ENCODE measurements at places on chromosomes 12 and 14.

DNA sequence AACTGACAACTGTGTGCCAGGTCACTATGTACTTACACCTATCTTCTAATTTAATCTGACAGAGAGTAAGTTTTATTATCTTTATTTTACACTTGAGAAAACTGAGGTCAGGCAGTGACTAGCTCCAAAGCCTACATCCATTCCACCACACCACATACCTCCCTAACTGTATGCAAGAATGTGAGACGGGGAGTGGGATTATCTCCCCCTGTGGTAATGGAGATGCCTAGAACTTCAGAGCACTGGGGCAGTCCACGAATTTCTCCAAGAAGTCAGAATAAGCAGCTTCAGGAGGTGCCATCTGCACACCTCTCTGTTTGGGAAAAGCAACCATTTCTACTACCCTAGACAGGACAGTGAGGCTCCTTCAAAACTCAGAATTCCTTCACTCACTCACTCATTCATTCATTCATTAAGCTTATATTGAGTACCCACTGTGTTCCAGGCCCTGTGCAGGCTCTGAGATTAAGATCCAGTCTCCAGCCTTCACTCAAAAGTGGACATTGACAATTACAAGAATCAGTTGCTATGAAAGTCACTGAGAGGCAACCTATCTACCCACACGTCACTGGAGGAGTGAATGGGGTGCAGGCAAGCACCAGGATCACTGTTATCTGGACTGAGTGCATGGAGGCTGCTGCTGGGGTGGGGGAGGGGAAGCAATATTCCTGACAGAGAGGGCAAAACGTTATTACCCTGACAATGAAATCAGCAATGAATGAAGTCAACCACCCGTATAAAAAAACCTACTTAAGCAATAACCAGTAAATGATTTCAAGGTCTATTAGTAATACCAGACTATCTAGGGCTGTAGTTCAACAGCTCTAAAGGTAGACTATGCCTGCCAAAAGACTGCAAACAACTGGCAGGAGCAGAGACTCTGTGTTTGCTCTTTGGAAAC lies 18.0 kb downstream of the SLC7A7 start:
- DNase-seq, result no peak

DNA sequence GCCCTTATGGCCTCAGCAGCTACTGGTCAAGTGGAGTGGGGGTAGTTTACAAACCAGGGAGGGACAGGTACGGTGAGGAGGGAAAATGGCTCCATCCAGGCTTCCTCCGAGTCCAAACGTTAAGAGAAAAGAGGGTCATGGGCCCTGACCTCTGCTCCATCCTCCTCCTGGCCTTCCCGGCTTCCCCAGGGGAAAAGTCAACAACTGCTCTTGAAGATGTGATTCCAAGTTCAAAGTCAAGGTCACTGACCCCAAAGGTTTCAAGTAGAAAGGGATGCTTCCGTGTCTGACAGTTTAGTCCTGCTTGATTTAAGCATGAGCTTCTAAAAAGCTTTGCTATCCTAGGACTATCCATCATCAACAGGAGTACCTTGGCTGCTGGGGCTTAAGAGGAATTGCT lies 28.5 kb downstream of the CCDC88C start:
- no peak for DNase-seq

DNA sequence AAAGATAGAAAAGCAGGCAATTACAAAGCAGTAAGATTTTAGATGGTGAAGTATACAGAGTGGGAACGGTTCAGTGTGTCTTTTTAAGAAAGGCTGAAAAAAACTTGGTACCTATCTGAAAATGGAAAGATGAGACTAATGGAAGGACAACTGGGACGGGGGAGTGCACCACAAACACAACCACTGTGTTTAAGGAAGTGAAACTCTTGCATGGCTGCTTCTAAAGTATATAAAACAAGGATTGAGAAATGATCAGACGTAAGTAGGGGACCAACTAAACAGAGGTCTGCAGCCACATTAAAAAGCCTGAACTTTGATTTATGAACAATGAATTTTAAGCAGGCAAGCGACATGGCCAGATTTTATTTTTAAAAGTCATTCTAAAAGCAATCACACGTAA lies 328.6 kb downstream of the MDGA2 start:
- DNase-seq, result no peak

GRCh38 chr14:52447236-52447635 lies 105.1 kb downstream of the TXNDC16 start:
- DNase-seq, result no peak

DNA sequence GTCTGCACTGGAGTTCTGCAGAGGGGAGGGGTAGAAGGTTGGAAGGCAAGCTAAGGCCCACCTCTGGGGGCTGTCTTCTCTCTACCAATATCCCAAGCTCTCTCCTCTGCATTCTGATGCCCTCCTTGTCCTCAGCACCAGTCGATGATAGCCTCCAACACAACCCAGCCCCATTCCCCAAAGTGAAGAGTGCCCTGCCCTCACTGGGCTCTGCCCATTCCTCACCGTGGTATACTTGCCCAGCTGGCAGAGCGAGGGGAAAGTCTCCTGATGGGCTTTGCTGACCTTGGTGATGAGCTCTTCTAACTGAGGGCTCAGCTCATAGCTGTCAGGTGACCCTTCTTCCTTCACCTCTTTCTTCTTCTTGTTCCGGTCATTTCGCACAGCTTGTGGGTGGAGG lies 7.2 kb upstream of the ITGB7 start:
- no peak for DNase-seq

DNA sequence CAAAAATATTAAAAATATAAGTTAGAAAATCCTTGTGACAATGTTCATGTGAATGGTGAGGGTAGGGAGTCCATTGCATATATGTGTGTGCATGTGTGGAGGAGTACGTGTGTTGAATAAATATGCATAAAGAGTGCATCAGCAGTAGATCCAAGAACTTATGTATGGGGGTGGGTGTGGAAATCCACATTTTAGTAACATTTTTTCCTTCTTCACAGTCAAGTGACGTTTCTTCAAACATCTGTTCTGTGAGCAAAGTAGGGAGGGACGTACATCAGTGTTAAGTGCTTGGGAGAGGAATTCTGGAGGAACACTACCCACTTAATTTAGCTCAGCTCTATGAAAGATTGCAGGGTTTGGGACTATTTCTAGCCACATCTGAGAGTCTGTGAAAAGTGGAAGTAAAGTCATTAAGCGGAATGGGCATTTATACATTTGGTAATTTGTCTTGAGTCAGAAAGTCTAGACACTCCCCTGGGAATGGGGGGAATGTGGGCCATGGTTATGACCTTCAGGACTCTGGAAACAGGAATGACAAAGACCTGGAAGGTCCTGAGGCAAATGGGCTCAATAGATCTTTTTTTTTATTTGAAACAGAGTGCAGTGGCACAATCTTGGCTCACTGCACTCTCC lies 156.4 kb upstream of the PLXNC1 start:
- no peak for DNase-seq

- DNase-seq, result no peak
Observed at GRCh38 chr14:80055667-80056496, 155.4 kb downstream of the DIO2 start.

DNA sequence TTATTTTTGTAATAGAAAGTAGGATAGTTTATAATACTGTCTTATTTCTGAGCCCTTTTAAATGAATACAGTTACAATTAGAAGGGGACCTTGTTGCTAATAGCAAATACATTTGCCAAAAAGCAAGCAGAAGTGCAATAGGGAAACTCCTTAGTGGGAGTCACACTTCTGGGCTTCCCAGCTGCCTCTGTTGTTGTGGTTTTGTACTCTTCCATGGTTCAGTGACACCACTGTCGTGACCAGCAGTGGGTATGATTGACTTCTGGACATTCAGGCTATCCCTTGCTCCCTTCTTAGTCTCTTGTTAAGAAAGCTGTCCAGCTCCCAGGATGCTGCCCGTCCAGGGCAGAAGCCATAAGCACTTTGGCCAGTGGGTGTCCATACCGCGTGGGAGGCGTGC lies 22.6 kb downstream of the TCTN1 start:
- DNase-seq, result no peak

- DNase-seq, result no peak
Observed at GRCh38 chr14:78982551-78982950, 812.4 kb downstream of the NRXN3 start.

DNA sequence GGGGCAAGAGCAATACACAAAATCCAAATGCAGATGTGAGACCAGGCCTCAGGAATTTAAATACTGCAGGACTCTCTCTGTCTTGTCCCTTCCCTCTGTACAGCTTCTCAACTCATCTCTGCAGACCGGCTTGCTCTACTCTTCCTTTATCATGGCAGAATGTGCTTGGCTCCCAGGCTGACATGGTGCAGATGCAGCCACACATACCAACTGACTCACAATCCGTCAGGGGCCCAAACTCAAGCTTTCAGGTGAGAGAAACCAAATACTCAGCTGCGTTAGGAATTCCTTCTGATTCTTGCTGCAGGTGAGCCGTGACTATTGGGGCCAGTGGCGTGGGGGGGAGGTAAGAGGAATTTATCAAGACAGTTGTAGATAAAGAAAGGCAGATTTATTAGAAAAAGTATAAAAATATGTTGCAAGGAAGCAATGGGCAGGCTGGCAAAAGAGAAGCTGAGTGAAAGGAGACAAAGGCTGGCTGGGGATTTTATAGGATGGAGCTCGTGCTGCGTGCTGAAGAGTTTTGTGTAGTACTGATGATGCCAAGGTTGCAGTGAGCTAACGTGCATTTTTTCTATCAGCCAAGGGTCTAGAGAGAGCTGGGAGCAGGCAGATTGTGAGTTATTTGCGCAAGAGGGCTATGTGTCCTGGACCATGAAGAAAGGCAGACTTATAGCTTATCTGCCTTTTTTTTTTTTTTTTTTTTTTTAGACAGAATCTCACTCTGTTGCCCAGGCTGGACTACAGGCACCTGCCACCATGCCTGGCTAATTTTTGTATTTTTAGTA lies 5.0 kb upstream of the LGALS3 start:
- DNase-seq, result no peak

DNA sequence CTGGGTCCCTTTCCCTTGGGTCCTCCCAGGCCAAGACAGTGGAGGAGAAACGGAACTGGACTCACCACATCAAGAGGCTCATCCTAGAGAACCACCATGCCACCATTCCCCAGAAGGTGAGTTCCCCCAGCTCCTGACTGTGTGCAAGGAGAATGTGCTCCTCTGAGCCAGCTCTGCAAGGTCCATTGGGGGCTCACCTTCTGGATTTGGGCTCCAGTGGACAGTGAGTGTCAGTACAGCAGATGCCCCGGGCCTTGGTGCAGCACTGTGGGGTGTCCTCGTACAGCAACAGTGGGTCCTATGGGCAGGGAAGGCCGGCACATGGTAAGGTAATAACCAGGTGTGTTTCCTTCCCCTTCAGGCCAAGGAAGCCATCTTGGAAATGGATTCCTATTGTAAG lies 27.8 kb downstream of the PLEKHG3 start:
- DNase-seq, result no peak

DNA sequence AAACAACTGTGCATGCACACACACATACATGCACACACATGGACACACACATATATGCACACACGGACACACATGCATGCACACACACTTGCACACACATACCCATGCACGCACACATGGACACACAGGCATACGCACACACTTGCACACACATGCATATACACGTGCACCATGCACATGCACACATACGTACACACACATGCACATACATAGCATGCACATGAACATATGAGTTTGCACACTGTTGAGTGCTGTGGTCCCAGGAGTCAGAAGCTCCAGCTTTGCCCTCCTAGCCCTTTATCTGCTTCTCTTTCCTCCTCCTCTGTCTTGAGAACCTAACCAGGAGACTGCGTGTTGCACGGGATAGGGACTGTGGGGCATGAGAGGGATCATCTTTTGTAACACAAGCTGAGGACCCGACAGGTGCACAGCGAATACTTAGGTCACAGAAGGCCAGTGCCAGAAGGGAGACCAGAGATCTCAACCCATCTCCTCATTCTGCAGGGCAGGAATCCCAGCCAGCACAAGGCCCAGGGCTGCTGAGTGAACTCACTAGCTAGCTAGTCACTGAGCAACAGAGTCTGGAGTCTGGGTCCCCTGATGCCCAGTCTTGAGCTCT lies 3.5 kb upstream of the LRTM2 start:
- DNase-seq, result no peak

DNA sequence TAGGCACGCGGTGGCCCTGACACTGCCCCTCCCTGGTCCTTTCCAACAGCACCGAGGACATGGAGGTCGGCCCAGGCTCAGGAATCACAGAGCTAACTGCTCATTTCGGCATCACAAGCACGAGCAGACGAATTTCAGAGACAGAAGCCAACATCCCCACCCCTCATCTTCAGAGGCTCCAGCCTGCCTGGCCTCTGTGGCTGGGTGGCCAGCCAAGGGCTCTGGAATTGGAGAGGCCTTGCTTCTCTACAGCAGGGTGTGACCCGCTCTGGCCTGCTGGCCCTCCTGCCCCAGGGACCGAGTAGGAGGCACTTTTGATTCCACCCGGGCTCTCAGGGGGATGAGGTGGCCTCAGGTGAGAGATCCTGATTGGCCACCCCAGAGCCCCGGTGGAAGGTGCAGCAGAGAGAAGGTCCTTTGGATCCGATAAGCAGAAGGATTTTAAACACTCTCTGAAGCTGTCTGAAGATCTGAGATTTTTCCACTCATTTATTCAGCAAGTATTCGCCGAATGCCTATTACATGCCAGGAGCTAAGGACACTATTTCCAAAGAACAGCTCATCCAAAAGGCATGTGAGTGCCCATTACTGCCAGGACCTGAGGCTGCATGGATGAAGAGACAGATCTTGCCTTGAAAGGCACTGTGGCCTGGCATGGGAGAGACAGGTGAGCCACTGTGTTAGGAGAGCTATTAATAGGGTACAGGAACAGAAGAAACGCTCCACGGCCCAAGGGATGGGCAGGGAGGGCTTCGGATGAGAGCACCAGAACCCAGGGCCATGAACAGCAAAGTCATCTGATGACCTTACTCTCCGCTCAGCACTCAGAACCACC lies 10.2 kb downstream of the BAG5 start:
- no peak for DNase-seq

- no peak for DNase-seq
Observed at GRCh38 chr14:71647086-71647784, 285.0 kb upstream of the RGS6 start.

DNA sequence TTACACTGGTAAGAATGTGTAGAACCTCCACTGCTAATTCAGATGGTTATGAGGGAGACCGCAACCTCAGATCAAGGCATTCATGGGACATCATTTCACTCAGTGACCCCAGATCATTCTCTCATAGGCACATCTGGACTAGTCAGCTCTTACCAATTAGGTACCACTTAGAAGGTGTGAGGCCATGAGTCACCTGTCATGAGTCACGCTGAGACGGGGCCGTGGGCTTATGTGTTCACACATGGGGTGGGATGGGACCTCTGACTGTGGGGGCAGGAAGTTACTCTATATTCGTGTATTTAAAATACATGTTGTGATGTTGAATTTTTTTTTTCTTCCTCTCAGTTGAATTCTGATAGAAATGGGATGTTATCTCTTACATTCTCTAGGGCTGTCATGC lies 55.9 kb downstream of the CCDC92 start:
- no peak for DNase-seq

- DNase-seq, result no peak
Observed at GRCh38 chr14:36507847-36508417, 12.1 kb downstream of the NKX2-1 start.

DNA sequence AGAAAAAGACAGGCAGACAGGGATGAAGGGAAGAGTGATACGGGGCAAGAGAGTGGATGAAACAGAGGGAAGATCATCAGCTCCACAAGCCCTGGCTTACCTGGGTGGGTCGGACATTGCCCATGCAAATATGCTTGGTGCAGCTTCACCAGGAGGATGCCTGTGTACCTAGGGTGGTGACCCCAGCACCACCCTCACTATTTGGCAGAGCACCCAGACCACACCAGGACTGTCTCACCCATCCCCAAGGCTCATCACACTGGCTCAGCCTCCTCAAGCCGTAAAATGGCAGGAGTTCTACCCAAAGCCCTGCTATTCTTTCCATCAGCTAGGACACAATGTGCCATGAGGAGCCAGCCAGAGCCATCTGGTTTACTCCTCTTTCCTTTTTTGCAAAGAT lies 3.0 kb downstream of the GALNT8 start:
- no peak for DNase-seq

GRCh38 chr14:55398679-55399078 lies 13.0 kb downstream of the ATG14 start:
- no peak for DNase-seq
